Myometrial cell (primary cell): ENCODE measurements at places on chromosomes 2 and 18. TPM values are rescaled to one million over a fixed set of nuclear protein-coding genes. Genes with fewer than 3 reads are reported as not detected.

The NCKAP1 gene
- 82.9 and 89.1 TPM in 2 replicates for total RNA-seq

The MFF gene
- total RNA-seq: 77.0 and 81.0 TPM in 2 replicates

The GAD1 gene
- not detected in 2 replicates for total RNA-seq

The TGFA gene
- not detected in 2 replicates for total RNA-seq

The ABCB11 gene
- total RNA-seq: not detected in 2 replicates

The GPR45 gene
- total RNA-seq: not detected in 2 replicates

The COL3A1 gene
- total RNA-seq: 2,539 and 2,849 TPM in 2 replicates

The CD207 gene
- not detected in 2 replicates for total RNA-seq

The SERPINB11 gene
- not detected in 2 replicates for total RNA-seq

The IL36RN gene
- total RNA-seq: not detected in 2 replicates

The FBXO48 gene
- total RNA-seq: 0.29 and 0.35 TPM in 2 replicates

The SLC9A2 gene
- not detected in 2 replicates for total RNA-seq

The WDR7 gene
- total RNA-seq: 23.6 and 27.3 TPM in 2 replicates

The SDC1 gene
- 25.1 and 26.1 TPM in 2 replicates for total RNA-seq

The TMEM198 gene
- 0.53 and 3.5 TPM in 2 replicates for total RNA-seq

The C2orf81 gene
- total RNA-seq: 2.8 and 7.5 TPM in 2 replicates

The CPLX4 gene
- total RNA-seq: not detected in 2 replicates

The CENPA gene
- total RNA-seq: 14.5 and 16.1 TPM in 2 replicates

The SCN3A gene
- not detected in 2 replicates for total RNA-seq

The COLEC12 gene
- total RNA-seq: 0.18 and 0.29 TPM in 2 replicates

The ALKAL2 gene
- total RNA-seq: not detected in 2 replicates

The TLX2 gene
- total RNA-seq: not detected in 2 replicates

The IL1F10 gene
- total RNA-seq: not detected in 2 replicates
